Activated naive CD4-positive, alpha-beta T cell treated with anti-CD3 and anti-CD28 coated beads, Interleukin-2, amount 50 U/mL, for 16 hours (primary cell): ENCODE measurements at places on chromosomes 2 and 18.

DNA sequence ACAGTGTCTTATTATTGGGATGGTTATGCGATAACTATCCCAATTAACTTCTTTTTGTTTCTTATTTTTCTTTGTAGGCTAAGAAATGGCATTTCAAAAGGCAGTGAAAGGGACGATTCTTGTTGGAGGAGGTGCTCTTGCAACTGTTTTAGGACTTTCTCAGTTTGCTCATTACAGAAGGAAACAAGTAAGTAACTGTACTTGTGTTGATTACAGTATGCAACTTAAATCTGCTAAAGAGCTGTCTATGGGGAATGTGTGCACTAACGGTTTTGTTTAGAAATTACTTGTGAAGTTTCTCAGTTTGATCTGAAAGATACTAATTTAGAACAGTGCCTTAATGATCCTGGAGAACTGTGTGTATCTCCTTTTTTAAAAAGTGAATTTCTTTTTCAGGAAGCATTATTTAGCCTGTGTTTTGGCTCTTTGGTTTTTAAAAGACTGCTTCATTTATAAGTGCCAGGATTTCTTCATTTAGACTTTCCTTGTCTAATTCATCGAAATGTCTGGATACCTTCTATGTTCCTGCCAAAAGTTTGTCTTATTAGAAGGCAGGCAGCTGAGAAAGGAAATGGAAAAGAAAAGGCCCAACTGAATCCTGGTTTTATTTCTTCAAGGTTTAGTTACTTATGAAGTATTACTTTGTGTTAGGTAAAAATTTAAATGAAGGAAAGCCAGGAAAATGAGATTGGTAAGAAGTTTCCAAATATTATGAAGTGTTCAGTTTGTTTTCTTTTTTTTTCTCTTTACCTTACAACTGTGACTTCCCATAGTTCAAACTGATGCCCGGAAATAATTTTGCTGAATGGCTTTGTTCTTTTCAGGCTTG lies 40.1 kb downstream of the GPD2 start:
- no peak for DNase-seq

- no peak for DNase-seq
Observed at GRCh38 chr2:78699696-78700095, 325.8 kb upstream of the REG3G start.

GRCh38 chr2:241354668-241355658 lies 1.1 kb upstream of the FARP2 start:
- DNase-seq = peak; percentile 62

DNA sequence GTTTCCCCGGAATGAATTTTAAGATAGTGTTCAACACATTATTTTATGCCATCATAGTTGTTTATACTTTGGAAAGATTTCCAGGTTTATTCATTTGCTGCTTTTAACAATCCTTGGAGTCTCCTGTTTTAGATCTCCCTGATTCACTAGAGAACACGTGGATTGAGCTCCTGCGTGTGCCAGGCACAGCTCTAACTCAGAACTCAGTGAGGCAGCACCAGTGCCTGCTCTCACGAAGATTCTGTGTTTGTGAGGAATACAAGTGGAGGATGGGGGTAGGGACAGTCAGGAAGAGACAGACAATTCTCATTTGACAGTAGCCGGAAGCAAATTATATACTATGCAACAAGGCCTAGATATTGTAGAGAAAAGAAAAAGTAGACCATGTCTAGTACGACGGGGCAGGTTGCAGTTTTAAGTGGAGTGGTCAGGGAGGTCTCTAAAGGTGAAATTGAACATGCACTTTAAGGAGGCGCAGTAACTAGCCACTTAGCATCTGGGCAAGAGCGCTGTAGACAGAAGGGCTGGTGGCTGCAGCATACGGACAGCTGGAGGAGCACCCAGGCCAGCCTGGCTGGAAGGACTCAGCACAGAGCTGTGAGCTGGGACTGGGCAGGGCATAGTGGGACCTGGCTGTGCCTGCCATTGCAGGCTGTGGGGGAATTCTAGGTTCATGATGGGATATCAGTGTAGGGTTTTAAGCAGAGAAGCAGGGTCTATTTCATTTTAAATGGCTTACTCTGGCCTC lies 24.3 kb downstream of the RNF144A start:
- no peak for DNase-seq

DNA sequence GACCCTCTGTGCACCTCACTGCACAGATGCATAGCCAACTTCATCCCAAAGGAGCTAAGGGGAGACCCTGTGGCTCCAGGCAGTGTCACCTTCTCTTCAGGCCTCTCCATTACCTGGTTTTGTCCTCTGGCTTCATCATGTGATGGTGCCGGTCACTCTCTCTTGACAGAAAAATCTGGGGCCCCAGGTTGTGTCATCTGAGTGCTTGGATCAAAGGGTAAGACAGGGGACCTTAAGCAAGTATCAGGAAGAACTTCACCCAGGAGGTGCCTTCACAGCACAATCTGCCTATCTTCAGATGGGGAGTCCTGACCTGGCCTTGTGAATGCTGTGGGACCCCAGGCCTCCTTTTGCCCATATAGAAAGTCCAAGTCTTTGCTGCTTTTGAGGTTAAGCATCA lies 104.4 kb downstream of the POLR1A start:
- DNase-seq = no peak

DNA sequence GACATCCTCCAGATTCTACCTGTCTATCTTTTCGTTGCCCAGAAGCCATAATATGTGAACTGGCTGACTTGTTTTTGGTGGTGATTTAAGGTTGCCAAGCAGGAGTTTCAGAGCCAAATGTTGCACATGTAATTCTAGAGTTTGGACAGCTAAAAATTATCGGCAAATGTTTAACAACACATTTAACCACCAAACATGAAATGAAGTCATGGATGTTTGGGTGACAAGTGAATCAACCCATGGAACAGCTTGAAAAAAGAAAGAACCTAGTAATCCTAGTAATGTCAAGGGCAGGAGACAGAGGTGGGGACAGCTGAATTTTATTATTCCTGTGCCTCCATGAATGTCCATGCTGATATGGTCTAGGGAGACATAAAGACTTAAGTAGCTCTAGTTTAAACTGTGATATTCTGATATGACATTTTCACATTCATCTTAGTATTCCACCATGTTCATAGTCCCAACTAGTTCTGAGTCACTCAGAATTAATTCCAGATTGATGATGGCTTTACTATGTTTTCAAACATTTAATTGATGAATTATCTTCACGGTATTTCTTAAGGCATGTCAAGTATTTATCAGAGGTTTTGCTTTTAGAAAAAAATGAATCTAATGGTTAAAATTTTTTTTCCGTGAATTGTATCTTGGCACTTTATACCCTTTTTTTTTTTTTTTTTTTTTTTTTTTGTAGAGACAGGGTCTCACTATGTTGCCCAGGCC lies 101.7 kb downstream of the SOCS6 start:
- DNase-seq = no peak

DNA sequence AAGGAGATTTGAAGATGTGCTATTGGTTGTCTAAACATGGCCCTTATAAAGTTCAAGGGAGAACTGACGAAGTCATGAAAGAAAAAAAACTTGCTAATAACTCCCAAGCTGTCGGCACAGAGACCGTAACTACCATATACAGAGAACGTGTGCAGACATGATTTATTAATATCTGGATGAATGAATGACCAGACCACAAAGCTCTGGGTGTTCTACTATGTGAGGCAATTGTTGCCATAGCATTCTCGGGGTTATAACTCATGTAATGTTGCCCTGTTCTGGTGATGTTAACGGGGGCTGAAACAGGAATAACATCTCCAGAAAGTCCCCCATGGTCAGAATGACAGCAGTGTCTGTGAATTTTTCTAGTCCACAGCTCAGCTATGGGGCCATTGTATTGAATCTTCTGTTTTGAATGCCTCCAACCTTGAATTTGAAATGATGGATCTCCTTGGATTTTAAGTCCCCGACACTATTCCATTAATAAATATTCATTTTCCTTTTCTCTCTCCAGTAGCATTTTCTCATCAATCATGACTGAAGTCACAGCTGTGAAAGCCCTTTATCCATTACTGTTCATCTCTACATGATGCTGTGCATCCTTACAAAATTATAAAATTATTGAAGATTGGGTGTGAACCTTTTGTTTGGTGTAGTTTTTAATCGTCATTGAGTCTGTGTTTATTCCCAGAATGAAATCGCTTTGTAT lies 483.4 kb upstream of the KLHL29 start:
- DNase-seq = no peak
